M059J (cell line): ENCODE measurements at places on chromosomes 1 and 21. TPM values are rescaled to one million over a fixed set of nuclear protein-coding genes. Genes with fewer than 3 reads are reported as not detected.
A peak's percentile ranks its signal among the peaks of the same experiment; 100 is the strongest.

The TNFRSF4 gene
- total RNA-seq, result not detected in 2 replicates

DNA sequence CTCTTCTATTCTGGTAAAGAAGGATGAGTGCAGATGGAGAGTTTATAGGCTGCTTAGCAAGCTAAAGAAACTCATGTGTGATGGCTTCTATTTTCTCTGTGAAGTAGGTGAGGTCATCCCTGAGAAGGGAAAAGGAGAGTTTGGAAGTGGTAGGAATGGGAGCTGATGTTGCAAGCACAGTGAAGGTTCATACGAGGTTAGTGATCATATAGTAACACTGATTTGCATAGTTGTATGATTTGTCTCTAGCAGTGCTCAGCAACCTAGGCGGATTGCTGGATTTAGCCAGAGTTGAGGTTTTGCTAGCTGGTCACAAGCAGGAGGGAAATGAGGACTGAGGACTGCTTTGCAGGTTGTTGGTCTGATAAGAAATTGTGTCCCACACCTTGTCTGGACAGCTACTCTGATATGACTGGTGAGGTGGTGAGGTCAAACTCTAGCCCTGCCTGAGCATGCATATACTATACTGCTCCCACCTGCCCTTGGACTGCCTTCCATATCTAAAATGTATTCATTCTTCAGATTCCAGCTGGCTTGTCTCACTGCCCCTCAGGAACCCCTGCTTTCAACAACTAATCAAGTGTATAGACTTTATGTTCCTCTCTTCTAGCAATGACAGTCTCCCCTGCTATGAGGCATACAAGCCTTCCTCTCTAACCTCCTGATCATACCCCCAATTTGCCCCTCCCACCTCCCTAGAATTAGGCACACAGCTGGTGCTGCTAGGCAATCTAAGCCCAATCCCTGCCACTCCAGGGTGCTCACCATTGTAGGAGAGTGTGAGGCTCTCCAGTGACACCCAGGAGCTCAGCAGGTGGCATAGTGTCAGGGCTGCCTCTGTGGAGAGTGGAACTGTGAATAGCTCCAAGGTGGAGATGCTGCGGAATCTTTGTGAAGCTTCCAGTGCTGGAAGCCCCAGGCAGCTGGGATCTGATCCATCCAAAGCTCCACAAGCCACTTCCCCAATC, 18.5 kb downstream of the LRRC41 start:
- no peak for DNase-seq

The CRABP2 gene
- 21.1 and 31.9 TPM in 2 replicates for total RNA-seq

The NCMAP gene
- total RNA-seq, result not detected in 2 replicates

The C8A gene
- not detected in 2 replicates for total RNA-seq

GRCh38 chr1:175449306-175449705, 256.7 kb upstream of the KIAA0040 start:
- DNase-seq, result no peak

- no peak for DNase-seq
These were observed 8.4 kb downstream of the CFH start for GRCh38 chr1:196660272-196660671.

The NUDT4B gene
- 10.7 and 31.9 TPM in 2 replicates for total RNA-seq

DNA sequence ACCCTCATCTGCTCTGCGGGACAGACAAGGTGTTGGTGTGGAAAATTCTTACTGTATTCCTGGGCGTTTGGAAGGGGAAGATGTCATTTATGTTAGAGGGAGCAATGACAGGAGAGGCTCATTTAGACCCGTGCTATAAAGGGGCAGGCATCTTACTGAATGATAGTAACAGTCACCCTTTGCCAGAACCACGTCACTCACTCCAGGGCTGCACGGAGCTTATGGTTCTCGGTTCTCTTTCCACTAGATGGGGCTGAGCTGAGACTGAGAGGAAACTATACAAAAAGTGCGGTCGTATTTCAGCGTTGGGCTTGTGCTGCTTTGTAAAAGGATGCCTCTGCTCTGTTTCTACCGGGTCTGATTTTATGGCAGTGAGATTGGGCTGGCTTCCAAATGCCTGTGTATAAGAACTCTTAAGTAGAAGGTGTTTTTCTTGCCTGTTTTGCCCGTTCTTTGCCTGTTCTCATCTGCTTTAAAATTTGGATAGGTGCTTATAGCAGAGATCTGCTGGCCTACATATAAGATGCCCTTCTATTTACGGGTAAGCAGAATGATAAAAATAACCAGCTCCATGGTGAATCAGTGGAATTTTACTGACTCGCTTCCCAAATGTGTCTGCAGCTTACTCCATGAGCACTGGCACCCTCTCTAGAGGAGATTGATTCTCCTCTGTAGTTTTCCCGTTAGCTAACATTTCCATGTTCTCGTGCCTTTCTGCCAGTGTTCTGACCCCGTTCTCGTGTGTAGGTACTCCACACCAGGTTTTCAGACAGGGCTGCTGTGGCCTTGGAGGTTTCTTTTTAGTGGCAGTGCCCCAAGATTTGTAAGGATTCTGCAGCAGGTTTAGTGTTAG, 55.9 kb downstream of the MRPS6 start:
- DNase-seq, result peak; percentile 97

DNA sequence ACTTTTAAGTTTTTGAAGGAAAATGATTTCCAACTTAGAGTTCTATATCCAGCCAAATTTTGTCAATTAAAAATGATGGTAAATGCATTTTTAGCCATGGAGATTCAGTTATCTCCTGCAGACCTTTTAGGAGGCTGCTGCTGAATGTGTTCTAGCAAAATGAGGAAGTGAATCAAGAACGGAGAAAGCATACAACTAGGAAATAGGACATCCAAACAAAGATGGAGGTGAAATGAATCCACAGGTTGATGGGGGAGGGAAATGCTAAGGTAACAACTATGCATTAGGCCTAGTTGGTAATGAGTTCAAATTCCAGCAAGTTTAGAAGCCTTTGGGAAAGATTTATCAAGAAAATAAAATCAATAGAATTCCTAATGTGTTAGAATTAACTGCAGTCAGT, 80.5 kb downstream of the FNBP1L start:
- no peak for DNase-seq

- DNase-seq, result no peak
These were observed 35.7 kb downstream of the HSF2BP start for GRCh38 chr21:43623588-43623987.

DNA sequence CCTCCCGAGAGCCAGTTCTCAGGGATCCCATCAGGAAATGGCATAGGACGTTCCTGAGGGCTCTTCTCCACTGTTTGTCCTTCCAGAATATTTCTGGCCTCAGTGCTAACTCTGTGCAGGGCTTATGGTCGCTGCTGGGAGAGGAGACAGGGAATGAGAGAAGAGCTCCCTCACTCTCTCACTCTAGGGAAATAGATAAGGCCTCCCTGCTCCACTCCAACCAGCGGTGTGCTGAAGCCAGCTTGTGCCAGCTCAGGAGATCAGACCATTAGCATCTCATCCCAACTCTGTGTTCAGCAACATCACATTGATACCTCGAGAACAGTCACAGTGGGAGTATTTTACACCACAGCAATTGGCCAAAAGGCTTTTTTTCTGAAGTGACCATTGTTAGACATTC, 49.2 kb upstream of the ZC3H12A start:
- no peak for DNase-seq

DNA sequence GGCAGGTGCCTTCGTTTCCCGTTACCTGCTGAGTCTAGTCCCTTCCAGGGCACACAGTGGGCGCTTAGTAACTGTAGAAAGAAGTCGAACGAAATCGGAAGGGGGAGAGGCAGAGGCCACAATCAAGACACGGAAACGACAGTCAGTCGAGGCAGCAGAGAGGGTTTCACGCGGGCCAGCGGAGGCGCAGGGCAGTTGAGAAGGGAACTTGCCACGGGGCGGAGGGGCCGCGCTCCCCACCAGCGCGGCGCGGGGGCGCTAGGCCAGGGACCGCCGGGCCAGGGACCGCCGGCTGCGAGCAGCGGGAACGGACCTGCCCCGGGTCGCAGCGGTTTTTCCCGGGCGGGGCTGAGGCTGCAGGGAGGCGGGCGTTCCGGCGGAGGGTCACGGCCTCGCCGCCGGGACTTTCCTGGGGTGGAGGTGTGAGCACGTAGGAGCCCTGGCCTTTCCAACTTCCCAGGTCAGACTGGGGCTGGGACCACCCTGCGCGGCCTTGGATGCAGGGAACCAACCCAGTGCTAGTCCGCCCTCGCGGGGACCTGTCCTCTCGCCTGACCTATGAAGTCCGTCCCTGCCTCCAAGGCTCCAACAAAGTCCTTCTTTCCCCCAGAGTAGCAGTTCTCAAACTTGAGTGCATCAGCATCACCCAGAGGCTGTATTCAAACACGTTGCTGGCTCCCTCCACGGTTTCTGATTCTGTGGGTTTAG, 150.1 kb upstream of the FGGY start:
- DNase-seq, result peak; percentile 79

- peak; percentile 96 for DNase-seq
These were observed 4.2 kb upstream of the IL19 start for GRCh38 chr1:206766251-206766856.

DNA sequence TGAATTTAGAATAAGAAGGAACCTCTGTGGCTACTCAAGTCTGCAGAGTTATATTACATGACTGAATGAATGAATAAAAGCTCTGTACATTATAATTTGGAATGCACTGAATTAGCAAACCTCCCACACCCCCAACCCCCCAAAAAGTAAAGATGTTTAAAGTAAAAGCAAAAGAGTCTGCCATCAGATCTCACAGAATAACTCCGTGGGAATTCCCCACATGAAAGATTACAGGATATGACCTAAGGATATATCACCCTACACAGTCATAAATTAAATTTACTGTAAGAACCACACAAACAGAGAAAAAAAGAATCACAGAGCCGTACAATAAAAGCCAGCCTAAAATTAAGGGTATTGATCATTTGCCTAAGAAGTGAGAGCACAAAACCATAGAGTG, 587.3 kb downstream of the PTPRC start:
- DNase-seq, result peak; percentile 75

The CELA3A gene
- total RNA-seq, result not detected in 2 replicates

GRCh38 chr1:112714313-112715263, 544 bp downstream of the PPM1J start:
- peak; percentile 26 for DNase-seq

DNA sequence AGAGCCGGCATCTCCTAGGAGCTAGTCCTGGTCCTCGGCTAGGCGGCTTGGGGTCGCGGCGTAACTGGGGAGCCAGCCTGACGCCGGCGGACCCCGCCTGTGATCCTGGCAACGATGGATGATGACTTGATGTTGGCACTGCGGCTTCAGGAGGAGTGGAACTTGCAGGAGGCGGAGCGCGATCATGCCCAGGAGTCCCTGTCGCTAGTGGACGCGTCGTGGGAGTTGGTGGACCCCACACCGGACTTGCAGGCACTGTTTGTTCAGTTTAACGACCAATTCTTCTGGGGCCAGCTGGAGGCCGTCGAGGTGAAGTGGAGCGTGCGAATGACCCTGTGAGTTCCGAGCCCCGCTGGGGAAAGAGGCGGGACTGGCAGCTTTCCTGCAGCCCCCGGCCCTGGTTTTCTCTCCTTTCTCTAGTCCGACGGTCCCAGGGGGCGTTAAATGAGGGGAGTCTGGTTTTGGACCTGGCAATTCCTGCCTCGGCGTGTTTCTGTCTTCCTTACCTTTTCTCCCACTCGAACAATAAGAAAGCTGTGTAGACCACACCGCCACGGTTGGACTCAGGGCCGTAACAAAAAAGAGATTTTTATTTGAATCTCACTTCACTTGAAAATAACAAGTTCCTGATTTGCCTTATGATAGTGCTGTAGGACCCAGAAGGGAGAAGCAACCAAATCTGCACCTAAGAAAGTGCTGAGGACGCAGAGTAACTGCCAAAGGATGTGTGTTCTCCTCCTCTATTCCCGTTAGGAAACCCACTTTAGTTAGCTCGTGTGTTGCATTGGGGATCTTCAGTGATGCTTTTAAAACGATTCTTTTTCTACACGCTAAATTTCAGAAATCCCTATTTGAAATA, at the start of gene SPRTN:
SPRTN (plus strand) TSS at position 24 of the 859 bp plus-strand sequence; CDS start at position 115, 91 bp downstream.
- DNase-seq, result no peak

DNA sequence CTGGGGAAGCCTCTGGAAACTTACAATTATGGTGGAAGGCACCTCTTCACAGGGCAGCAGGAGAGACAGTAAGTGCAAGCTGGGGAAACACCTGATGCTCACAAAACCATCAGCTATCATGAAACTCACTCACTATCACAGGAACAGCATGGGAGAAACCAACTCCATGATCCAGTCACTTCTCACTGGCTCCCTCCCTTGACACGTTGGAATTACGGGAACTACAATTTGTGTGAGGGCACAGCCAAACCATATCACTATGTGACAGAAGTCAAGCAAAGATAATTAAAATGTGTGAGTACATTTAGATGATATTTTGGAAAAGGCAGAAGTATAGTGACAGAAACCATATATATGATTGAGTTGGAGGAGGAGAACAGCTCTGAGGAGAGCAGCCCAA, 474.0 kb upstream of the OLFM3 start:
- no peak for DNase-seq

DNA sequence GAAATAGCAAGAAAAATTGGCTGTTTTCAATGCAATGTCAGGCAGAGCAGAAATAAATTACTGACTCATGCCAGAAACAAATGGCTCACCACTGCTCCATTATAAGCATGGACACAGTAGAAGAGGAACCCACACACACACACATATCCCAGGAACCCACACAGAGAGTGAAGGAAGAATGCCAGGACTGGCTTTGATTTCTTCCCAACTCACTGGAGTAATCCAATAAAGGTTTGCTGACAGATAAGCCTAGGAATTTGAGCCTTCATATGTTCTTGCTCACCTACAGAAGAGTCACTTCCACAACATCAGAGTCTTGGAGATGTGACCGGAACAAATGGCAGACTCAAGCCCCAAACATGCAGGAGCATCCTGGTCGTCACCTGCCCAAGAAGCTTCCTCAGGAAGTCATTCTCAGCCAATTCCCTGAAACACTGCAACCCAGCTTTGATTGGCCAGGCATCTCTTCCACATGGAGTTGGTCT, 2.2 kb downstream of the SH3BP5L start:
- peak; percentile 91 for DNase-seq

- no peak for DNase-seq
These were observed 13.0 kb upstream of the SAMSN1 start for GRCh38 chr21:14559102-14559501.

DNA sequence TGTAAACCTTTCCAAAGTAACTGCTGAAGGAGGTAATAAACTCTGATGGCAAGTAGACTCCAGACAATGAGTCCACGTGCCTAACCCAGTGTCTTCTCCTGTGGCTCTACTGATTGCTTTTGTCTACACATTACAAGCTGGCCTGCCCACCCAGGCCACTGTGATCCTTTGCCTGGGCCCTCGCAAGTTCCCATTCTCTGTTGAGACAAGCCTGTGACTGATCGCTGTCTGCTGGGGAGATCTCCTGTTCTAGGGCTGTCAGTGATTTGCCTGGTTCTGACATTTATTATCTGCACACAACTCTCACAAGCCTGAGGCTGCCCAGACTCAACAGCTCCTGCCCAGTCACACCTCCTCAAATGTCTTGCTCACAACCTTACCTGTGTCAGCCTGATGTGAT, 81.4 kb downstream of the CYYR1 start:
- DNase-seq, result no peak

DNA sequence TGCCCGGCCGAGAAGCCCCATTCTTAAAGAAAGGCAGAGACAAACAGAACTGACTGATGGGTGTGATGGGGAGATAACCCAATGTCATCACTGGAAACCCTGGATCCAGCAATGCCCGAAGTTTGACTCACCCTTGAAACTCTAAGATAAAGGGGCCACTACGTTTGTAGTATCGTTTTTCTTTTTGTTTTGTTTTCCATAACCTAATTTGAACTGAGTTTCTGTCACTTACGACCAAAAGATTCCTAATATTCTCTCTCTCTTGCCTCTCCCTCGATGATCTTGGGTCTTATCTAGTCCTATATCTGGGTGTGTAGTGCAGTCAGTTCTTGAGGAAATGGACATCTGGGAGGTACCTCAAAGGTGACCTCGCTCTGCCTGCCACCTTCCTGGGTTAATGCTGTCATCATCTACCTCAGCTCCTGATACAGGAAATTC, 57.8 kb upstream of the ID3 start:
- DNase-seq, result peak; percentile 18

GRCh38 chr1:220957233-220957605, 78.0 kb downstream of the HLX start:
- DNase-seq, result peak; percentile 96

The GBP4 gene
- 13.5 and 22.2 TPM in 2 replicates for total RNA-seq
